ENCODE measurements at places on chromosomes 2 and 18.

- no peak for DNase-seq
Measured at GRCh38 chr2:25077789-25078169, 35.9 kb downstream of the EFR3B start.

DNA sequence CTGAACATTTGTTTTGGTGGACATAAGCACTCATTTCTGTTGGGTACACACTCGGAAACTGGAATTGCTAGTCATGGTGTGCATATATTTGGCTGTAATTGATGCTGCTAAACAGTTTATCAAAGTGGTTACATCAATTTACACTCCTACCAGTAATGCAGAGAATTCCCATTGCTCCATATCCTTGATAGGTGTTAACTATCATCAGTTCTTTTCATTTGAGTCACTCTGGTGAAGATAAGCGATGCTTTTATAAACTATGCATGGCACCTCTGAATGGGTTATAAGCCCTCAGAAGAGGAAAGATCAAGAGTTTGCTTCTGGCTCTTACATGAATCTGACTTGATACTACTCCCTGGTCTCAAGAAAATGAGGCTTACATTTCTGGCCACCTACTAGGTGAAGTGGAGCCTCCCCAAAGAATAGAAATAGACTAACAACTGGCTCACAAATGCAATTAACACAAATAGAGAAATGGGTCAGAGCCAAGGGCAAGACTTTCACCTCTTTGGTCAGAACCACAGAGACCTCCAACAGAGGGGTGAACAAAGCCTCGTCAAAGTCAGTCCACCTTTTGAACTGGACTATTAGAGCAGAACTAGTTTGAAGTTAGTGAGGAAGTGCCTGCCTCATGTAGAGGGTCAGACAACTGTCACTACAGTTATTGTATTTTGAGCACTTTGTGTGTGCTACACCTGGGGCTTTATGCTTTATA lies 15.0 kb upstream of the STK17B start:
- DNase-seq: no peak

DNA sequence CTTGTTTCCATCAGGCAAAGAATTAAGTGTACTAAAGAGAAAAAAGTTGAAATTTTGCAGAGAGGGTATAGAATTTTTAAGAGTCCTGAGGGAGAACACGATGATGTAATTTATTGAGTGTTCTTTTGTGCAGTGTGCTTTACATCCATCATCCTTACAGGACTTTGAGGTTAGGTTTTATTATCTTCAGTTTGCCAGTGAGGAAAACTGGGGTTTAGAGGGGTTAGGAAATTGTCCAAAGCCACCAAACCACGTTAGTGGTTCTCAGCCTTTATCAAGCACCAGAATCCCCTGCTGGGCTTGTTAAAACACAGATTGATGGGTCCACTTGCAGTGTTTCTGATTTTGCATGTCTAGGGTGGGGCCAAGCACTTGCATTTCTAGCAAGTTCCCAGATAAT lies 277.5 kb downstream of the KCNS3 start:
- DNase-seq: no peak

- no peak for DNase-seq
Measured at GRCh38 chr18:26710470-26711096, 154.9 kb downstream of the AQP4 start.

GRCh38 chr2:207257251-207258250 lies 91.8 kb upstream of the KLF7 start:
- DNase-seq: peak; percentile 39

GRCh38 chr2:128834880-128835252 lies 516.2 kb upstream of the HS6ST1 start:
- DNase-seq: no peak

DNA sequence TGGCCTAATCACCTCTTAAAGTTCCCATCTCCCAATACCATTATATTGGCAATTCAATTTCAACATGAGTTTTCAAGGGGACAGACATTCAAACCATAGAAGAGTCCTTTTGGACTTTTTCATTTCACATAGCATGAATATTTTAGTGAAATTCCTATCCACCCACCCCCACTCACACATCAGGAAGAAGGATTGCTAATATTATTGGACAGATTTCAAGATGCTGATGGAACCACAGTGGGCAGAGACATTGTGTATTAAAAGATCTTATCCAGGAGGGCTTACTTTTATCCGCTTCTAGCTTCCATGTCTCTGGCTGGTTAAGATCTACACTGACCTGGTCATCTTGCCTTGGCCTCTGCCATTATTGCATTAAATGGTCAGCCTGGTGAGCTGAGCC lies 297.4 kb upstream of the ACVR2A start:
- no peak for DNase-seq

GRCh38 chr2:224520064-224520463 lies 65.1 kb downstream of the CUL3 start:
- DNase-seq: no peak

Measured in NCI-H510A treated with DMSO at 0.1 percent for 48 hours (cell line).